ENCODE measurements at places on chromosomes 6 and 20.

DNA sequence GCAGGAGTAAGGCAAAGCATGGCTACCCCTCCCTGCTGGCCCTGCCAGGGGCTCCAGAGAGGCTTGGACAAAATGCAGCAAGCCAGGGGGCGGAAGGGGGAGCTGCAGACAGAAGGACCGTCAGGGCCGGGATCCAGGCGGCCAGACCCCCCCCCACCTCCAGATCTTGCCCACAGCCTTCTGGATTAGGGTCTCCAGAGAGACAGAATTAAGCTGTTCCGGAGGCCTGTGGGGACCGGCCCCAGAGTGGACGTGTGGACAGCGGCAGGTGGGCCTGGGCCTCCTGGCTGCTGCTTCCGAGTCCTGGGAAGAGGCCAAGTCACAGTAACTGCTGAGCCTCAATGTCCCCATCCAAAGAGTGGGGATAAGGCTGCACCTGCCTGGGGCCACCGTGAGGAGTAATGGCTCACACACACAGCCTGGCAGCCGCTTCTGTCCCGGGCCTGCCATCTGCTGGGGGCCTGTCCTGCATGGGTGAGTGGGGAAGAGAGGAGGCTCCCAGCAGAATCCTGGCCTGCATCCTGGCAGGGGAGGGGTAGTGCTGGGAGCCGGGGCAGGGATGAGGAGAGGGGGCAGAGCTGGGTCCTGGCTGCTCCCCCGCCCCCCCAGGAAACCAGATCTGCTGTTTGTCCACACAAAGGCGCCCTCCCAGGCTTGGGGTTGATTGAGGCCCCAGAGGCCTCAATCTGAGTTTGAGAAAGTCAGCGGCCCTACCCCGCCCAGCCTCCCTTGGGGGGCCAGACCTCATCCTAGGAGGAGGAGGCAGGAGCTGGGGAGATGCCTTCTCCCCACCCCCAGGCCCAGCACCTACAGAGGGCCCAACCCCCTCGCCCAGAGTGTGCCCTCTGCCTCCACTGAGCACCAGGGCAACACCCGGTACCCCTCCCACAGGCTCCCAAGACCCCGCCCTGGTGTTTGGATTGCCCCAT, 3.9 kb downstream of the LAMA5 start:
- no peak for DNase-seq

DNA sequence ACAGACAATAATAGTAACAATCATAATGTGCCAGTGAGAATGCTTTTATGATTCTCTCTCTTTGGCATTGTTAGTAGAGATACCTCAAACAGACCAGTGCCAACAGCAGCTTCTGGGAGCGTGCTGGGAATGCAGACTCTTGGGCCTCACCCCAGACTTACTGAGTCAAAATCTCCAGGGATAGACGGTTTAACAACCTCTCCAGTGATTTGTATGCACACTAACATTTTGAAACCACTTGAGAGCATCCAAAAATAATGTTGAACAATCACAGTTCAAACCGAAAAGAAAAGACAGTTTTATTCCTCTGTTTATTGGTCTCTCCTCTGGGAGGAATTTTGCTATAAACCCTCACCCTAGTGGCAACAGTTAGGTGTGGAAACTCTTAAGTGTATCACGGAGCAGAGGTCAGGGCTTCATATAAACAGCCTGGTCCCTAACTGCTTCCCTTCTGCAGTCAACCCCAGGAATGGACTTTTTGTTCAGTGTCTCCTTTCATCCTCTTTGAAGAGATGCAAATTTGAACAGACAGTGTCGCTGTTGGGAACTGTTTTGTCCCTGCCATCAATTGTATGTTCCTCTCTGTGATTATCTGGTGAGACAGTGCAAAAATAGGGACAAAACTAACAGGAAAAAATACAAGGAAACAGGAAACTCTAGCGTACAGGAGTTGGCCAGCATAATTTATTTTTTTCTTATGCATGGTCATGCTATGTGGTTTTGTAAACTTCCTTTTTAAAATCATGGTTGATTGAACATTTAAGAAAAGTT, 162.4 kb upstream of the BTBD3 start:
- no peak for DNase-seq

DNA sequence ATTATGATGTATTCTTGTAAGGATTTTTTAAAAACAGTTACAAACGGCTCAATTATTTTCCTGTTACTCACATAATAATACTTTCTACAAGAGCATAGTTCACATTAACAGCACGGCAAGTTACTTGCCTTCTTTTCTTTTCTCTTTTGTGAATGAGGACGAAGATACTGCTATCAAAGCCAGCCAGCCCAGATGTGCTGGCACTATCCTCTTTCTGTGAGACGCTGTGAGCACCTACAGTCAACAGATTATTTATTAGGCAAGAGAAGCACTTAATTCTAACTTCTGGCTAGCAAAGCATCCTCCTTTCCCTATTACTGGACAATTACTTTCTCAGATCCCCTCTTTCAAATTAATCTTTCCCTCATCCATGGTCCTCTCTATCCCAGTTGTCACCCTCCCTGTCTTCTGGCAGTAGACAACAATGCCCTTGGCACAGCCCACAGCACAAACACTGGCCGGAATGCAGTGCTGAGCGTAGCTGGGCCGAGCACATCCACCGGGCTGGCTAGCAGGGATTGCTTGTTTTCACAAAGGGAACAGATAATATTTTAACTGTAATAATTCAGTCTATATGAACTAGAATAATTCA, 262.1 kb downstream of the FOXC1 start:
- DNase-seq, result no peak

DNA sequence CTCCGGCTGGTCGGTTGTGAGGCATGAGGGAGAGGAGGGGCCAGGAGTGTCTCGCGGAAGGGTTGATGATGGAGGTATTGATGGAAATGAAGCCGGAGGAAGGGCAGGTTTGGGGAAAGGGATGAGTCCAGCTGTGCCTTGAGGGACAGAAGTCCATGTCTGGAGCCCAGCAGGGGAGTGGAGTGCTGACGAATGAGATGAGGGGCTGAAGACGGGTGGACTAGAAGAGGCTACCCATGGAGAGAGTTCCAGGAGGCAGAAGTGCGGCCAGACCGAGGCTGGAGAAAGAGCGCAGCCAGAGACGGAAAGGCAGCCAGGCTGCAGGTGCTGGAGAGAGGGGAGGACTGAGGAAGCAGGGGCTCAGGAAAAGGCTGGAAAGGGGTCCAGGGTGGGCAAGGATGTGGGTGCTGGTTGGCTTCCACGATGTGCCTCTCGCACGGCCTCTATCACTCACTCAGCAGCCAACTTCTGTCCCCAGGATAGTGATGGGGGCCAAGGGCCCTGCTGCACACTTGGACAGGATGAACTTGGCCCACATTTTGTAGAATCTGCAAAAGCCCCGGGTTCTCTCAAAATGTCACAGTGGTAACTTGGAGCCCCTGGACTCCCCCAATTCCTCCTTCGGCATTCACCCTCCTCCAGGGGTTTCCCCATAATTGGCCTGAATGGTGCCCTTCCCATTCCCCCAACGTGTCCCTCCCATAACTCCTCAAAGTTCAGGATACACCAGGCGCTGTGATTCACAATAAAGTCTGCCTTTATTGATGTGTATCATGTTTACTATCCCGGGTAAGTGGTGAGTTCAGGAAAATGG, 627 bp upstream of the EIF6 start:
- DNase-seq, result no peak

GRCh38 chr6:35765739-35766138, 10.7 kb upstream of the CLPSL2 start:
- DNase-seq, result no peak

GRCh38 chr6:149419696-149420404, 19.8 kb downstream of the SUMO4 start:
- DNase-seq, result no peak

Data from CD4-positive, alpha-beta T cell treated with Interleukin-4 for 1 hour (primary cell).